ENCODE measurements at places on chromosomes 7 and 10.

DNA sequence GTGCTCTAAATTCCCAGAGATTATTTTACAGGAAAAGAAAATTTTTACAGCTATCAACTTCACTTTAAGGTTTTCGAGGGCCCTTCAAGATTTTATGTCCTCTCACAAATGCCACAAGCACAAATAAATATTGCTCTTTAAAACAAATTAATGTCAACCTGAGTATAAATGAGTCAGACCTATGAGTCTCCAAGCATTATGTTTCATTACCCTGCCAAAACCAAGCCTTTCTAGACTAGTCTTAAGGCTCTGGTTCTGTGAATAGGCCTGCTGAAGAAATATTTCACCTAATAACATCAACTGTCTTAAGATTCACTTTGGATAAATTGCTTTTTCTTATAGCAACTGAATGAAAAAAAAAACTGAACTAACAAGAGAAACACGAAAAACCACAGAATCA is 153.0 kb downstream of the PDE1C start:
- DNase-seq, result no peak

GRCh38 chr10:89414879-89415821 is 782 bp downstream of the IFIT5 start:
- no peak for DNase-seq

GRCh38 chr10:101214446-101215396 is 14.5 kb downstream of the LBX1 start:
- DNase-seq, result peak; percentile 83

GRCh38 chr10:71989661-71990454 is 25.7 kb downstream of the CHST3 start:
- DNase-seq, result no peak

DNA sequence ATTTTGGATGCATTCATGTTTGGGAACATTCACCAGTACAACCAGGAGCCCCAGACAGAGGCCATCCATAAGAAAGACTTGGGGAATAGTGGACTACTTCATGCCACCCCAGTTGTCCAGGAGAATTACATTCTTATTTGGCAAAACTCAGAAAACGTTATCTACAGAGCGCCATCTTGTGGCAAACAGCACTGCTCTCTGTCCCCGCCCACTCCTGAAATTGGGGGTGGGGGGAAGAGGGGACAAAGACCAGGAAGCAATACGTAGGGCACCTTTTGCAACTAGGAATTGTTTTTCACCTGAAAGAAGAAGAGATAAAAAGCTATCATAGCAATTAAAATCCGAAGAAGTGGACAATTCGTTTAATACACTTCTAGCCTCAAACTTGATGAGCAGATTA is 134.6 kb upstream of the MGMT start:
- no peak for DNase-seq

GRCh38 chr10:69680610-69681009 is 50.6 kb downstream of the FAM241B start:
- no peak for DNase-seq

GRCh38 chr10:108187408-108188012 is 1023.0 kb upstream of the SORCS1 start:
- no peak for DNase-seq

All from right forelimb (tissue), 1 donor.